Motor neuron (in vitro differentiated cells): ENCODE measurements at places on chromosomes 5 and 9.

- ATAC-seq: no peak
Observed at GRCh38 chr5:66145737-66146136, 1.6 kb downstream of the SREK1 start.

DNA sequence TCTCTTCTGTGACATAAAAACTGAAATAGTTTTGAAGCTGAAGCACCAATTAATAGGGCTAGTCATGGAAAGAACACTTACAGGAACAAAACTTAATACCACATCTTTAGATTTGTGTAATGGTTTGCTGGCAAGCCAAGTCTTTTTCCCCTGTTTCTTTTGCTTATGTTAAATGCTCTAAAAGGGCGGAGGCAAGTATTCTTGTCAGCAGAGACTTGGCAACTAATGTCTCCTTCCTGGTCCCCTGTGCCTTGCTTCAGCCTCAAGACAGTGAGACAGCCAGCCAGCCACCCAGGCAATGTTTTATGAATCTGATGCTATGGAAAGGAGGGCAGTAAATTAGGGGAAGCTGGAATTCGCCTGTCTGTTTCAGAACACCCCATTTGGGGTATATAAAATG, 45.7 kb downstream of the PRRC1 start:
- no peak for ATAC-seq

- ATAC-seq: no peak
Observed at GRCh38 chr5:122996091-122996490, 40.4 kb downstream of the PPIC start.

DNA sequence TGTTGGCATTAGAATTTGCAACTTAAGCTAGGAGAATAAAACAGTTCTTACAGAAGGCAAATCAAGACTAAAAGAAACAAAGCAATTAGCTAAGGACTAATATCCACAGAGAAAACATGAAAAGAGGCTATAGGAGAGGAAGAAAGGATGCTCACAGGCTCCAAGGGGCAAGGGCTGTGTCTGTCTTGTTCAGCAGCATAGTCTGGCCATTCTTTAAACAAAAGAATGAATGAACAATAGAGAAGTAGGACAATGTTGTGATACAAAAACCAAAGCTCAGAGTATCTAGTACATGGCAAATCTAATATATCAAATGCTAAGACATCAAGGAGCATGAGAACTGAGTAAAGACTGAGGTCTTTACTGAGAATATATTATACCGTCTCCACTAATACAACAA, 39.5 kb downstream of the PLPP1 start:
- ATAC-seq: no peak

DNA sequence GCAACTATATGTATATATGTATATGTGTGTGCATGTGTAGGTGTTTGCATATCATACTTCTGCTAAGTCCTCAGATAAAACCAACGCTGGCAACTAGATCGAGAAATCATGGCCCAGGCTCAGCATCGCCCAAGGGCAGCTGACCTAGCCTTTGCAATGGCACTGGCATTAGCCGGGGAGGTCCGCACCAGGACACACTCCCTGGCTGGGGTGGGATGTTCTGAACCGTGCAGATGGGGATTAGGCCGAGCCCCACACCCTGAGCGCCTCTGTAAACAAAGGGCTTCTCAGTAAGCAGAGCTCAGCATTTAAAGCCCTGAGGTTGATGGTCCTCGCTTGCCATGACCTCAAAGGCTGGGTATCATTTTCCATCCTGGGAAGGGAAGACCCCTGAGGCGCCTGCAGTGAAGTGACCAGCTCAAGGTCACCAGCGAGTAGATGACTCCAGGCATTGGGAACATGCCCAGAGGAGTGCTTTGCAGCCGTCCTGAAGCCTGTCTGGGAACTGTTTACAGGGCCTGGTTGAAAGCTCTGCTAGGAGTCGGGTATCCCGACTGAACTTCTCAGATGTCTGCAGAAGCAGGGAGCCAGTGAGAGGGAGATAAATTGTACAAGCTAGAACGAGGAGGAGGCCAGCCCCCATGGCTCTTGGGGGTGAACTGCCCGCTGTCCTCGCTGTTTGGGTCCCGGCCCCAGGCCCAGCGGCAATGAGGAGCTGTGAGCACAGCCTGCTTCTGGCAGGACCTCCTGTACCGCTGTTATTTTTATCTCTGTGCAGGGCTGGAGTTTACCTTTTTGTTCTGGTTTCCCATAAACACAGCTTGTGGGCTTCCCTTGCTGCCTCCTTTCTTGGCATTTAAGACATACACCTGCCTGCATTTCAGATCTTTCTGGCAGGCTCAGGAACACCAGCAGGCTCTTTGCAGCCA, 18.4 kb downstream of the GADD45G start:
- no peak for ATAC-seq

DNA sequence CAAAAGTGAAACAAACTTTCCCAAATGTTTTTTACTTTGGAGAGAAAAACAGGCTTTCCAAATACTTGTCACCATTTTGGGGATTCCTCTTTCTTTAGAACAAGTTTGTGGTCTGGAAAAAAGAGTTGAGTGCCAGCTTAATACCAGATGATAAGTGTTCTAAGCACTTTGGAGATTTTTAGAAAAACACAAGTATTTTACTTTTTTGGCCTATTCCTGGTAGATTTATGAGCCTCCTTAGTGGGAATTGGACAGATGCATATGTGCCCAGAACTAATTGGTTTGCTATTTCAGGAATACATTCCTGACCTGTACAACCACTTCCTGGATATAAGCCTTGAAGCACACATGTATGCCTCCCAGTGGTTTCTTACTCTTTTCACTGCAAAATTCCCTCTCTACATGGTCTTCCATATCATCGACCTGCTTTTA, 40.5 kb downstream of the GPR21 start:
- ATAC-seq: no peak

GRCh38 chr9:100370064-100370723, 17.5 kb upstream of the TEX10 start:
- ATAC-seq: no peak
